ENCODE measurements at places on chromosomes 16 and 17. TPM values are rescaled to one million over a fixed set of nuclear protein-coding genes. Genes with fewer than 3 reads are reported as not detected.

GRCh38 chr17:82910041-82910481 lies 70.2 kb upstream of the ZNF750 start:
- H3K4me3 ChIP-seq: no peak overlapping the region
- no peak for DNase-seq
- H3K4me1 ChIP-seq: no peaks in the 10 kb centered on the region
- no peaks in the 10 kb centered on the region for H3K36me3 ChIP-seq
- H3K27ac ChIP-seq: no peak overlapping the region
- no peaks in the 10 kb centered on the region for H3K27me3 ChIP-seq

- no peak overlapping the region for H3K4me3 ChIP-seq
- no peaks in the 10 kb centered on the region for H3K27me3 ChIP-seq
- H3K4me1 ChIP-seq: no peaks in the 10 kb centered on the region
- DNase-seq: no peak
Measured at GRCh38 chr17:42997390-42997983, 732 bp upstream of the RPL27 start.

DNA sequence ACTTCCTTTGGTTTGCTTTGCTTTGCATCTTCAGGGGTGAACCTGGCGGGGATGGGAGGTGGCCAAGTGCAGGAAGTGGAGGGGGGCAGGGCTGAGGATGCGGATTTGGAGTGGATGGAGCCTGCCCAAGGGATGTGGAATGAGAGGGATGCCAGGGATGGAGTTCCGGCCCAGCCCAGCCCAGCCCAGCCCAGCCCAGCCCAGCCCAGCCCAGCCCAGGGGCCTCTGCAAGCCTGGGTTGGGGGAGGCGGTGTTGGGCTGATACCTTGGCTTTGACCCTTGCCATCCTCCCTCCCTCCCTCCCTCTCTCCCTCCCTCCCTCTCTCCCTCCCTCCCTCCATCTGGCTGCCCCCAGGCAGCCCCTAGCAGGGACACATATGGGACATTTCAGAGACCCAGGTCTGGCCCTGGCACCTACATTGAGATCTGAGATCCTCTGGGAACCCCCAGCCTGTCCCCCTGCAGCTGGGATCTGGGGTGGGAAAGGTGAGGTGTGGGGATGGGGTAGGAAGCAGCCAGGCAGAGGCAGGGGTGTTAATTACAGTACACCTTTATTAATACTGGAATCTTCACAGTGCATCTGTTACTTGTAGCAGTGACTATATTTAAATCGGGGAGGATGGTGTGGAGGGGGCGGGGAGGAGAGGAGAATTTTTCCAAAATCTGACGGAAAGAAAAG lies 14.5 kb downstream of the IL34 start:
- no peak overlapping the region for H3K27ac ChIP-seq
- peaks cover 71% of the 10 kb centered on the region for H3K36me3 ChIP-seq
- H3K4me3 ChIP-seq: no peak overlapping the region
- no peaks in the 10 kb centered on the region for H3K27me3 ChIP-seq
- DNase-seq: no peak

DNA sequence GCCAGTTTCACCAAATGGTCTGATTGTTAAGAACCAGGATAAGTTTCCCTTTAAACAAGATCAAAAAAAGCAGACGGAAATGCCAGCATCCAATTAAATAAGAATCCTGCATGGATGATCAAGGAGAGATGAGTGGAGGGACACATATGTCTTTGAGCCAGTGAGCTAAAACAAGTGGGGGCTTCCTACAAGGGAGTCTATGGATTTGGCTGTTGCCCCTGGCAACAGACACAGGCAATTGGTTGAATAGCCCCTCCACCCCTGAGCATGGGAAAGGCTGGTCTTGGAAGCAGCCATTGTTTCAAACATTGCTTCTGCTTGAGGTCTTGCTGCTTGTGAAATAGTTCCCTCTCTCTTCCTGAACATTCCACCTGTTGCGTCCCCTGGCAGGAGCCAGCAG lies 374.7 kb upstream of the ERCC4 start:
- H3K4me3 ChIP-seq: no peak overlapping the region
- DNase-seq: no peak
- no peaks in the 10 kb centered on the region for H3K27me3 ChIP-seq
- no peaks in the 10 kb centered on the region for H3K4me1 ChIP-seq
- H3K27ac ChIP-seq: no peak overlapping the region

EFCAB5 gene
- not detected for polyA plus RNA-seq

DNA sequence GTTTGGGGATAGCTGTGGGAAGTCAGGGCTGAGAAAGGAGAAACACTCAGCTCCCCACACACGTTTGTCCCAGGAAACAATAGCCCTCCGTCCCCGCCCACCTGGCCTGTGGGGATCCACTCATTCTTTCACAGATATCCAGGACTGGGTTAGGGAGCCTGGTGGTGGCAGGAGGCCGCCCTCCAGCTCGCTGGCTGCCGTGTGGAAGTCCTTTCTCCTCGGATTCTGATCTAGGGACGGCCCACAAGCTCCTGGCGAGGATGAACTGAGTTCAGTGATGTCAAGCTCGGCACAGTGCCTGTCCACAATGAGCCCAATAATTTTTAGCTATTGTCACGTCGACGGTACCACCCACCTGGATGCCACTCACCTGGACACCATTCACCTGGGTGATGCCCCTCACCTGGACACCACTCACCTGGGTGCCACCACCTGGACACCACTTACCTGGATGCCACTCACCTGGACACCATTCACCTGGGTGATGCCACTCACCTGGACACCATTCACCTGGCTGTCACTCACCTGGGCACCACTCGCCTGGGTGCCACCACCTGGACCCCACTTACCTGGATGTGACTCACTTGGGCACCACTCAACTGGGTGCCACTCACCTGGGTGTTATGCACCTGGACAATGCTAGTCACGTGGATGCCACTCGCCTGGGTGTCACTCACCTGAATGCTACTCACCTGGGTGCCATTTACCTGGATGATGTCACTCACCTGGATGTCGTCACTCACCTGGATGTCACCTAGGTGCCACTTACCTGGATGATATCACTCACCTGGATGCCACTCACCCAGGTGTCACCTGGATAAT lies 172.5 kb upstream of the FOXF1 start:
- no peak for DNase-seq
- H3K36me3 ChIP-seq: no peaks in the 10 kb centered on the region
- no peak overlapping the region for H3K27ac ChIP-seq
- H3K4me3 ChIP-seq: no peak overlapping the region
- H3K27me3 ChIP-seq: peaks cover 16% of the 10 kb centered on the region

- no peak overlapping the region for H3K4me3 ChIP-seq
- H3K4me1 ChIP-seq: no peaks in the 10 kb centered on the region
- H3K27me3 ChIP-seq: no peaks in the 10 kb centered on the region
- DNase-seq: no peak
Measured at GRCh38 chr16:77137045-77137444, 53.9 kb upstream of the MON1B start.

DNA sequence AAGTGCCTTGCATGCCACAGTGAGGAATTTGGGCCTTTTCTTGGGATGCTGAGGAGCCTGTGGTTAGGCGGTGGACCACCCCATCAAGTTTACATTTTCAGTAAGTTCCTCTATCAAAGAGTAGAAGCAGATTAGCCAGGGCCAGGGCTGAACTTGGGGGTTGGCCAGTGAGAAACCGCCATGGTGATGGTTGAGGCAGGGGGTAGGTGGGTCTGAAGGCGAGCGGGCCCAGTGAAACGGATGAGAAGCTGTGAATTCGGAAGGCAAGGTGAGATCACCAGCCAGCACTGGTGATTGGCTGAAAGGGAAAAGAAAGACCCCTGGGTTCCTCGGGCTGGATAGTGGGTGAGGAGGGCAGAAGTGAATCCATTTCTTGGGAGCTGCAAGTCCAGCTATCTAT lies 311.4 kb downstream of the CBLN1 start:
- H3K4me3 ChIP-seq: no peak overlapping the region
- no peaks in the 10 kb centered on the region for H3K4me1 ChIP-seq
- H3K36me3 ChIP-seq: no peaks in the 10 kb centered on the region
- no peak for DNase-seq
- no peaks in the 10 kb centered on the region for H3K27me3 ChIP-seq
- H3K27ac ChIP-seq: no peak overlapping the region
